Stimulated activated CD8-positive, alpha-beta memory T cell treated with anti-CD3 and anti-CD28 coated beads, Interleukin-7, amount 100 ng/mL, for 1 hour (primary cell): ENCODE measurements at places on chromosomes 2 and 18.

GRCh38 chr18:78433562-78433961 lies 546.1 kb upstream of the SALL3 start:
- DNase-seq: no peak

DNA sequence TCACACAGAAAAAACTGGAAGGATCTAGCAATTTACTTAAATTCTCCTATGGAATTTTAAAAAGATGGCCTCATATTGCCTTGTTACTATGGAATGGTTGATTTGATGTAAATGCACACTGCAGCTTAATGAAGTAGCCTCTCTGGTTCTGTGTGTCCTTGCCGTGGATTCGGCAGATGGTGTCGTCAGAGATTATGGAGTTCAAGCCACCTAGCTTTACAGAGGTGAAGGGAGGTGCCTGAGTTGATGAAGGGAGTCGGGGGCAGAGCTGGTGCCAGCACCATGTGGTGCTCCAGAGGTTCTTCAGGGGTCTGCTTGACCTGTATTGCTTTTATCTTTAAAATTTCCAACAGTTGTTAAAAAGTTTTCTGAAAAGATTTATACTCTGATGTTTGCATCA lies 48.8 kb downstream of the ASAP2 start:
- DNase-seq: no peak

DNA sequence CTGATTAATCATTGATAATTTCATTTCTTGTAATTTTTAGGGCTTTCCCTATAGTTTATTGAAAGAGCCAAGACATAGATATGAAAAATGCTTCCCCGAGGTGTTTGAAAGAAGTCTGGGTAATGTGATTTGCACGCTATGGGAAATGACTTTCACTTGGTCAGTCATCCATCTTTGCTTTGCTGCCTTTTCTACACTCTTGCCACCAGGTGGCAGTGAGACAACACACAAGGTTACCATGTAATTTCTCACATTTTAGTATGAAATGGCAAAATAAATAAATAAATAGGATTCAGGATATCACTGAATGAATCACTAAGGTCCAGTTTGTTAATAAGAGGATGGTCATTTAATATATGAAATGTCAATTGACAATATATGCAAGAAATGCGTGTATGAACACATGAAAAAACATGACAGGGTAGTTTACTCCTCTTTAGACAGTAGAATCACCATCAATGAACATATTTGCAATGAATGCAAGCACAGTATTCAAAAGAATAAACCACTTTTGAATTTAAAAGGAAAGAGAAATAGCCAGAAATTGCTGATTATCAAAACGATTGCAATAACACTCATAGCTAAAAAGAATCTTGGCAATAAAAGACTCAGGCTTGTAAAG lies 52.2 kb upstream of the KCNH7 start:
- no peak for DNase-seq

GRCh38 chr2:74567881-74568280 lies 13.4 kb downstream of the DOK1 start:
- no peak for DNase-seq

DNA sequence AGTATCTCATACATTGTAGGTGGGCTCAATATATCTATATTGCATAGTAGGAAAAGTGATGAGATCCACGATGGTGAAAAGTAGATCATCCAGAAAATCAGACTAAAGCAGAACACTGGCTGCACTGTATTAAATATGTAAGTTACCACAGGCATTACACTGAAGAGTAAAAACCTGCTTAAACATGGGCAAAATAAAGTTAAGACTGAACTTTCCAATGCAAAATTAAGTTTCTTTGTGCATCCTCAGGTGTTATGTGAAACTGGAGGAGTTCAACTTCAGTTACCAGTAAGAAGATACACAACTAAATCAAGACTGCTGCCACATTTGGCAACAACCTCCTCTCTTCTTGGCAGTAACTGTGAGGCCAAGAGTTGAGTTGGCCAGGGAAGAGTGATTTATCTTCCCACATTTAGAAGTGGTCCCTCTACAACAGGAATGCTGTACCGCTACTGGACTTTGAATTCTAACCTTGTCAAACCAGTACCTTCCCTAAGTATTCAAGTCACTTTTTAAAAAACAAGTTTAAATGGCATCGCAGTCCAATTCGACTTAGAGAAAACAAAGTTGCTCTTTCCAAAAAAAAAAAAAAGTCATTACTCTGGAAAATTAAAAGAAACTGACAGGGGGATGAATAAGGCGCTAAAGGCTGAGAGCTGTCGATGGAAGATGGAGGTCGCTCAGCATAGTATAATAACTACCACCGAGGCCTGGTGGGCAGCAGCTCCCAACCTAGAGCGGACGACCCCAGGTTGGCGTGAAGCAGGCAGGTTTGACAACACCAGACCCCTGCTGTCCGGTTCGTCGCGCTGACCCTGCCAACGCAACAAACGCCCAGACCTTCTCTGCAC lies 1.1 kb downstream of the MAP4K3 start:
- DNase-seq: no peak

- DNase-seq: no peak
These were observed 247.1 kb downstream of the NEDD4L start for GRCh38 chr18:58291131-58291530.

DNA sequence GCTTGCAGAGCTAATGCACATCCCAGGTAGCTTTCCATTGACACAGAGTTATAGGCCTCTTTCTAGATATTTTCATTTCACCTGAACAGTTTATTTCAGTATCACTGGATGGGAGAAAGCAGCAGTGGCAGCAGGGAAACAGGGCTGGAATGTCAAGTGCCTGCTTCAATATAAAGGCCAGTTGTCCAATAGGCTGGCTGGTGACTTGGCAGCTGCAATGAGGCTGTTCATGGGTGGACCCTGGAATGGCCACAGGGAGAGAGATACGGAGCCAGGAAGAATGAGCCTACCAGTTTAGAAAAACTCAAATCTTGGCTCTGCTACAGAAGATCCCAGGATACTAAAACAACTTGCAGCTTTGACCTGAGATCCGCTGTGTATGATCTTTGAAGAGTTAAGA lies 185.0 kb downstream of the BCL11A start:
- DNase-seq: no peak

GRCh38 chr2:64607381-64608304 lies 46.1 kb downstream of the SERTAD2 start:
- no peak for DNase-seq

- DNase-seq: no peak
These were observed 12.4 kb upstream of the RPL37A start for GRCh38 chr2:216486271-216486670.

GRCh38 chr2:237154082-237154638 lies 68.5 kb downstream of the COPS8 start:
- no peak for DNase-seq

- DNase-seq: no peak
These were observed 72.3 kb downstream of the ACVR2A start for GRCh38 chr2:147917161-147917560.

DNA sequence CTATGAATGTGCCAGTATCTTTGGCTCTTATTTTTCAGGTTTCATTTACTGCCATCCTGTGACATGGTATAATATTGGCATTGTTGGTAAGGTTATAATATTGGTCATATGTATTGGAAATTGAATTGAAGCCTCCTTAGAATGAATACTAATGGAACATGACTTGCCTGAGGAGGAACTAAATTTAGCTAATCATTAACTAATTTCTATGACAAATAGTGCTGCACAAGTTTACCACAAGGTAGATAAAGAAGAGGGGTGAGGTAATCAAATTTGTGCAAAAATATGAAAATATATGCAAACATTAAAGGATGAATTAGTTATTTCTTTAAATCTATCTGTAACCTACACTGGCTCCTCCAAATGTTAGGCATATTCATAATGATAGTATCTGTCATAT lies 43.2 kb upstream of the ORC2 start:
- no peak for DNase-seq
